Activated T-helper 1 cell treated with anti-CD3 and anti-CD28 coated beads, Interleukin-2, amount 50 U/mL, for 16 hours (primary cell): ENCODE measurements at places on chromosomes 12 and 14.

- no peak for DNase-seq
Observed at GRCh38 chr12:75862692-75863471, 168.7 kb downstream of the PHLDA1 start.

GRCh38 chr12:19095756-19096480 lies 33.6 kb upstream of the PLEKHA5 start:
- DNase-seq: no peak

- no peak for DNase-seq
Observed at GRCh38 chr12:71771069-71771468, 16.4 kb downstream of the RAB21 start.

DNA sequence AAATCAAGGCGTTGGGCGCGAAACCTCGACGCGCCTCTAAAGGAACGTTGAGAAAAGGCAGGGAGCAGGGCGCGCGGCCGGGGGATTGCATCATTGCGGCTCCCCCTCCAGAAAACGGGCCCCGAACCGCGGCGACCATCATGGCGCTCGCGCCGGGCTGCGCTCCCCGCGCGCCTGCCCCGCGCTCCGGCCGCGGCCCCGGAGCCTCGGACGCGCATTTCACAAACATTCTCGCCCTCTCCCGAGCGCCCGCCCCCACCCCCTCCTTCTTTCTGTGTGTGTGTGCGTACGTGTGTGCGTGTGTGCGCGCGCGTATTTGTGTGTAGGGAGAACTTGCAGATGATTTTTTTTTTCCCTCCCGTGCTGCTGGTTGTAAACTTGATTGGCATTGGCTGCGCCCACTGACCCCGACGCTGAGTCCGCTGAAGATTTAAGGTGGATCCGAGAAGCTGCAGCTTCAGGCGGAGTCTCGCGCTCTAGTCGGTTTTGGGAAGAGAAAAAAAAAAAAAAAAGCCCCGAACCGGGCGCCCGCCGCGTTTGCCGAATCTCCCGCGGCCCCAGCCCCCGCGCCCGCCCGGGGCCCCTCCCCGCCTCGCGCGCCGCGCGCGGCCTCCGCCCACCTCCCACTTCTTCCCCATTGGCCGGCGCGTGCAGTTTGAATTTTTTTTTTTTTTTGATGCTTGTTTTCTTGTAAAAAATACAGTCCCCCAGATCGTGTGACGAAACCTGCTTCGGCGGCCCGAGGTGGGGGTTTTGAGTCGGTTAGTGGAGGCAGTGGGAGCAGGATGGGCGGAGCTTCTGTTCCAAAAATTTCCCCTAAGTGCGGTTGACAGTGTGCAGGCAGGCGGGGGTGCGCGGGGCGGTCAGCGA lies 8.2 kb downstream of the CDKN1B start:
- DNase-seq: peak; percentile 71

DNA sequence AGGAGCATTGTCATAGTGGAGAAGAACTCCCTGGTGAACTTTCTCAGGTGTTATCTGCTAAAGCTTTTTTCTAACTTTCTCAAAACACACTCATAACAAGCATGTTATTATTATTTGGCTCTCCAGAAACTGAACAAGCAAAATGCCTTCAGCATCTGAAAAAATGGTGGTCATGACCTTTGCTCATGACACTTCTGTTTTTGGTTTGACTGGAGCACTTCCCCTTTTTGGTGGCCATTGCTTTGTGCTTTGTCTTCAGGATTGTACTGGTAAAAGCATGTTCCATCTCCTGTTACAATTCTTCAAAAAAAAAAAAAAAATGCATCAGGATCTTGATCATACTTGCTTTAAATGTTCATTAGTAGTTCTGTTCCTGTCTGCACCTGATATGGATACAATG lies 1241.6 kb upstream of the USP15 start:
- DNase-seq: no peak

GRCh38 chr12:71431991-71432390 lies 7.6 kb upstream of the LGR5 start:
- no peak for DNase-seq

DNA sequence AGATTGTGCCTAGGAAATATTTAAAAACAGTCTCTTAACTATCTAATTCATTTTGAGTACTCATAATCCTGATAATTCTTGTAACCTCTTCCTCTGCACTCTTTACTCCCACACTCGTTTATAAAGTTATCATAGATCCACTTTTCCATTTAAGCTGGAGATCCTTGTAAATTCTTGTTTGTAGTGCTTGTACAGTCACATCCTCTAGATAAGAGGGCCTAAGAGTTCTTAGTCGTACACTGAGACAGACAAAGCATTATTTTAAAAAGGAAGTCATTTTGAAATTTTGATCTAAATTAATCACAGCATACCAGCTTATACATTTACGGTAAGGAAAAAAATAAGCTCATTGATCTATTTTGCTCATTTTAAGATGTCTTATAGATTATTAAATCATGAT lies 42.5 kb downstream of the LMO3 start:
- no peak for DNase-seq

- no peak for DNase-seq
Observed at GRCh38 chr12:109760930-109761921, 47.6 kb downstream of the FAM222A start.

- DNase-seq: no peak
Observed at GRCh38 chr14:50943943-50944646, at the start of gene PYGL. Gene PYGL, minus strand, starts transcription at chr14:50944483. Its CDS starts 80 bp downstream, at chr14:50944403.

DNA sequence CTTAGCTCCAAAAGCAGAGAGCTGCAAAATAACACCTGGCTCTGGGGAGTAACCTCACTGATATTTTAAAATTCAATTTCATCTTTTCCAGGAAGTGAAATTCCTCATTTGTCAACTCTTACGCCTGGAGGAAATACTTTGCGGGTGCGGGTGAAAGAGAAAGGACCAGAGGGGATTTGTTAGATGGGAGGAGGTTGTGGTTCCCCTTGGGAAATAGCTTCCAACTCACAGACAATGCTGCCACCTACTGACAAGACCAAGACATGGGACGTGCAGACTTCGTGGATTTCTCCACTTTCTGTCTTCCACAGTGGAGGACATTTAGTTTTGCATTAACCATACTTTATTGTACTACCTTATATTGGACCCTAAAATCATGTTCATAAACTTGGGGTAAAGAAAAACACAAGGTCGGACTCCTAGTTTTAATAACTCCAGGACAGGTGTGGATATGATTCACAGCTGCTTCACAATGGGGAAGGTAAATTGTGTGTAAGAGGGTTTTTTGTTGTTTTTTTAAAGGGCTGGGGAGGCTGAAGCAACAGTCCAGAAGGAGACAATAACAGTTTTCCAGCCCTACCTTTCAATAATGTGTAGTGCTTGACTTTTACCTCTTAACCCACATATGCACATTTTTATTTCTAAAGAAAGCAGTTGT lies 10.8 kb downstream of the FBXL14 start:
- no peak for DNase-seq

GRCh38 chr12:9367201-9367600 lies 159.0 kb upstream of the PZP start:
- DNase-seq: no peak
